GM13976 (cell line): ENCODE measurements at places on chromosomes 1 and 21.

DNA sequence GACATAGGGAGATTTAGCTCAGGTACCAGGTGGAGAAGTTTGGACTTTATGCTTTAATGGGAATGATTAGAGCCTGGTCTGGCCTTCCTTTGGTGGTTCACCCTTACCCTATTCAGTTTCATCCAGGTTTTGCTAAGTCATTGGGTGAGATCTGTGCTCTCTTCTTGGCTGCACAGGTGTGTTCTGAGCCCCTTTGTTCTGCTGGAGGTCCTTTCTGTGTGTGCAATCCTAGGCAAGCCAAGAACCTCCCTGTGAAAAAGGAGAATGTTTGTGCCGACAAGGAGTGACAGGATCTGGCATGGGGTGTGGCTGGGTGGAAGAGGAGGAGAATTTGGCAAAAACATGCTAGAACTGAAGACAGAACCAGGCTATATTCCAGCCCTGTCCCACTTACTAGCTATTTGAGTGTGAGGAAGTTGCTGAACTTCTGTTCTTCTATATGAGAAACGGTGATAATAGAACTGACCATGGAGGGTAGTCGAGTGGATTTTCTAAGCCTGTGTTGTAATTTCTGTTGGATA, 4.6 kb downstream of the GSTM5 start:
- no peak for DNase-seq

GRCh38 chr1:48216313-48216712, 6.2 kb upstream of the SLC5A9 start:
- DNase-seq, result no peak

DNA sequence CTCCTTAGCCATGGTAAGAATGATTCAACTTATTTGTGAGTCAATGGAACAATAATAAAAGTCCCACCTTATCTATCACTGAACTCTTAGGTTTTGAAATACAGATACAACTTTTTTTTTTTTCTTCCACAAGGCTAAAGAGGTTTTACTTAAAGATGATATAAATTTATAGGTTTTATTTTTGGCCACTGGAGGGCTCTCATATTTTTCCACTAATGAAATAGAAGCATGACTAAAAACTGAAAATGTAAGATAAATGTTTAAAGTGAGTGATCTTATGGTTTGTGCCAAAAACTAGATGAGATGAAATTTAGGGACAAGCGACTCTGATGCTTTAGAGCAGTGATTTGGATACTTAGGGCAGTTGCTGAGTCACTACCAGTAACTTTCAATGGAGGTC, 499.0 kb downstream of the NUF2 start:
- no peak for DNase-seq

- no peak for DNase-seq
Measured at GRCh38 chr1:202005958-202006357, 4.4 kb upstream of the ELF3 start.

GRCh38 chr1:98352378-98352777, 309.1 kb upstream of the SNX7 start:
- no peak for DNase-seq

DNA sequence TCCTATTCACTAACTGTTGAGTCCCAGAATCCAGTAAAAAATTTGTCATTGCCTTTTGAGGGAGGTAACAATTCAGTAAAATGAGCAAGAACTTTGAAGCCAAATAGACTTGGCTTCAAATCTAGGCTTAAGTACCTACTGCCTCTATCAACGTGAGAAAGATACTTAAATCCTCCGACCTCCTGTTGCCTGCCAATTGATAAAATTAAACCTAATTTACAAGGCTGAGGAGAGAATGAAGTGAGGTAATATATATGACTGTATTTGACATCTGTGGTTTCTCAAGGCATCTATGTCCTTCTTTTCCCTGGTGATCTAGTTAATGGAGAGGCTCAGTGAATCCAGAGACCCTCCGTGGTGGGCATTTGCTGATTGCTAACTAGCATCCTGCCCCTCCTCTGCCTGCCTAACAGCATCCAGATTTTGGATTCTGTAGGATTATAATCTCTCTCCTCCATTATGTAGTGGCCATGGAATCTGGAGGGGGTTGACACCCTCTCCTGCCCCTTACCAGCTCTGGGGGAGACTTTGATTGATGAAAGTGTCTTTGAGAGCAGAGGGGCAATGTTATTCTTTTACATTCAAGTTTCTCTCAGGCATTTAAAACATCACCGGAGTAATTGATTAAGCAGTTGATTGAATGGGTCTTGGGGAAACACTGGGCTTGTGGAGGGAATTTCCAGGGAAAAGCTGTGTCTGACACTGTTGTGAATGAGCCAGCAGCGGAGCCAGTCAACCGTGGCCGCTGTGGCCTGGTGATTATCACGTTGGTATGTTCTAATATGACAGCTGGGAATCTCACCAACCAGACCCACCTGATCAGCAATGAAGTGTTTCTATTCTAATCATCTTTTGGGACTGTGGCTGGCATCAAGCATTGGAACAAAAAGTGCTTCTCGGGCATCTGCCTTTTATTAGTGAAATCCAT, 140.7 kb upstream of the FAM78B start:
- DNase-seq, result no peak

GRCh38 chr1:29953961-29954360, 717.6 kb downstream of the PTPRU start:
- no peak for DNase-seq

GRCh38 chr1:65792669-65793358, at the start of gene PDE4B:
TSS of gene PDE4B (plus strand) at chr1:65792895.
- DNase-seq, result peak; percentile 10

DNA sequence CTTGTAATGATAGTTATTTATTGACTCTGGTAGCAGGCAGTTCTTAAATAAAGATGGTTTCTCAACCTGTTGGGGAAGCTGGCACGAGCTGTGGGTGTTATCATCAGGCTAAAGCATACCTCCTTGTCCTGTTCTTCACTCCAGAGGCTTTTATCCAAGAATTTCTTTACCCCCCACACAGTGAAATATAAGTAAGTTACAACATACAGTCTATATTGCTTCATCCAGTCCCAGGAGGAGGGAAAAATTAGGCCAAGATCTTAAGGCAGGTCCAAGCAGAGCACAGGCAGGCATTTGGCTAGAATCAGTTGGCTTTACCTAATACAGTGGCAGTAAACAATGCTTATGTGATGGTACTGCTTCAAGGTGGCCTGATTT, 6.3 kb downstream of the TMEM81 start:
- DNase-seq, result no peak
